ENCODE measurements at places on chromosomes 12 and 14.

- DNase-seq = no peak
Observed at GRCh38 chr12:124301084-124301654, 6.3 kb downstream of the RFLNA start.

DNA sequence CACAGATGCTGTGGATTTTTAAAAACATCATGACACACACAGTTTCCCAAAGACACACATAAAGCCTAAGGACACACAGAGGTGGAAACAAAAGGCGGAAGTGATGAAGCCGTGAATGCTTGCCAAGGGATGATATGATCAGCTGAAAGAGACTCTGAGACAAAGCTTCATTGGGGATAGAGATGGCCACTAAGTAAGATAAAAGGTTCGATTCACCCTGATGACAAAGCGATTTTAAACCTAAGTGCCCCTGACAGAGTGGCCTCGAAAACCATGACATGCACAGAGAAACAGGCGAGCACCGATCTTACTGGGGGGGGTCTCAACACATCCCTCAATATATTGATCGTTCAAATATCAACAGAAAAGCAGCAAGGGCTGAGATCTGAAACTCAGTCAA lies 20.3 kb upstream of the EIF5 start:
- DNase-seq = peak; percentile 86

GRCh38 chr12:47282206-47282605 lies 202.4 kb upstream of the AMIGO2 start:
- no peak for DNase-seq

GRCh38 chr12:101111441-101111840 lies 98.6 kb downstream of the SLC5A8 start:
- no peak for DNase-seq

DNA sequence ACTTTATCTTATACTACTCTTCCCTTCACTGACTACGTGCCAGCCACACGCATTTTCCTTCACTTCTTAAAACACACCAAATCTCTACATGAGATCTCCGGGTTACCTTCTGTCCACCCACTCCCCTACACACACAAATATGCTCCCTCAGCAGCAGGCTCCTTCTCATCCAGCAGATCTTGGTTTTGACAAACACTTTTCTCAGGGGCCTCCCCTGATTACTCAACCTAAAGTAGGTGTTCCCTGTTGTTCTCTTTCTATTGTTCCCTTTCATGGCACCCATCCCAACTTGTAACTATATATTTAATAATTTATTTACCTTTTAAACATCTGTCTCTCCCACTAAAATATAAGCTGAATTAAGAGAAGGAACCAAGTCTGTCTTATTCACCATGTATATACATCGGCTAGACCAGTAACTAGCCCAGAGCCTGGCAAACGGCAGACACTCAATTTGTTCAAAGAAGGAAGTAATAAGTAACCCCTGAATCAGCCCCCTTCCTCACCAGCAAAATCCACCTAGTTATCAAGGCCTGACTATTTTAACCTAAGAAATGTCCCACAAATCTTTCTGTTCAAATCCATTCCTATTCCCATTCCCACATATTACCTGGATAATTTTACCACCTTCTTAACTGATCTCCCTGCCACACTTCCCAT lies 2.7 kb downstream of the C2CD5 start:
- no peak for DNase-seq

- DNase-seq = no peak
Observed at GRCh38 chr14:50015716-50016115, 100.7 kb downstream of the VCPKMT start.

- DNase-seq = no peak
Observed at GRCh38 chr12:119803381-119803791, 73.7 kb downstream of the CIT start.

- no peak for DNase-seq
Observed at GRCh38 chr12:87155621-87156020, 873.6 kb downstream of the C12orf50 start.

DNA sequence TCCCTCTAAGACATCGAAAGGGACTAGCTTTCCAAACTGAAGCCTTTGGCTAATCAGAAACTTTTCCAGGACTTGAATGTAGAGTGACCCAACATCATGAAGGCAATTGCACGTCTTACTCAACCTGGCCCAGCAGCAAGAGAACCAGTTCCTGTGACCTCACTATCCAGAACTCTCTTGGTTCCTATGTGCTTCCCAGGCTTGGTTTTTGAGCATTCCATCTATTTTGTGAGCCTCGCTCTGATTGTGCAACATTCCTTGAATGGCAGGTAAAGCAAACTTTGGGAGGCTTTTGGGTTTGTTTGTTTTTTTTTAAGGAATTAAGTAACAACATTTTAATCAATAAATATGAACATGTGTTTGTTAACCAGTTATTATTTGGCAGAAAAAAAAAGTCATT lies 183.6 kb upstream of the EGLN3 start:
- DNase-seq = no peak

GRCh38 chr14:29759521-29760340 lies 167.9 kb downstream of the PRKD1 start:
- no peak for DNase-seq

- no peak for DNase-seq
Observed at GRCh38 chr12:11081987-11082386, 10.1 kb downstream of the TAS2R43 start.

DNA sequence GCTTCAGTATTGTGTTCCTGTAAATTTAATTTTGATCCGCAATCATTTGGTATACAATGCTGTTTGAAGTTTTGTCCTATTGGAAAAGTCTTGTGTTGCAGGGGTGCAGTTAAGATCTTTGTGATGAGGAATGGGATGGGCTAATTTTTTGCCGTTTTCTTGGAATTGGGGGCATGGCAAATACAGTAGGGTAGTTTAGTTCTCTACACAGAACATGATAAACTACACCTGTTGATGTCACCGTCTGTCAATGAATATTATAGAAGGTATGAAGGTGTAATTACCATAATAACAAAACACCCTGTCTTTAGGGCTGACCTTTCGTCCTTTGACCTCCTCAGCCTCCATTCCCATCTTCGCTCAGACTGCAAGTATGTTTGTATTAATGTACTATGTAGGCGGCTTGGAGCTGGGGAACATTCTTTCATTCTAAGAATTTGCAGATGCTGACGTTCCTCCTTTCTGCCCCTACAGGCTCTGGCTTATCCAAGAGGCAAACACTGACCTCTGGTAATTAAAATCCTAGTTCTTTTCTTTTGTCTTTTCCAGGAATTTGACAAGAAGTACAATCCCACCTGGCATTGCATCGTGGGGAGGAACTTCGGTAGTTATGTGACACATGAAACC lies 1.7 kb downstream of the DYNLL1 start:
- DNase-seq = no peak

GRCh38 chr14:71497645-71498086 lies 434.6 kb upstream of the RGS6 start:
- no peak for DNase-seq

DNA sequence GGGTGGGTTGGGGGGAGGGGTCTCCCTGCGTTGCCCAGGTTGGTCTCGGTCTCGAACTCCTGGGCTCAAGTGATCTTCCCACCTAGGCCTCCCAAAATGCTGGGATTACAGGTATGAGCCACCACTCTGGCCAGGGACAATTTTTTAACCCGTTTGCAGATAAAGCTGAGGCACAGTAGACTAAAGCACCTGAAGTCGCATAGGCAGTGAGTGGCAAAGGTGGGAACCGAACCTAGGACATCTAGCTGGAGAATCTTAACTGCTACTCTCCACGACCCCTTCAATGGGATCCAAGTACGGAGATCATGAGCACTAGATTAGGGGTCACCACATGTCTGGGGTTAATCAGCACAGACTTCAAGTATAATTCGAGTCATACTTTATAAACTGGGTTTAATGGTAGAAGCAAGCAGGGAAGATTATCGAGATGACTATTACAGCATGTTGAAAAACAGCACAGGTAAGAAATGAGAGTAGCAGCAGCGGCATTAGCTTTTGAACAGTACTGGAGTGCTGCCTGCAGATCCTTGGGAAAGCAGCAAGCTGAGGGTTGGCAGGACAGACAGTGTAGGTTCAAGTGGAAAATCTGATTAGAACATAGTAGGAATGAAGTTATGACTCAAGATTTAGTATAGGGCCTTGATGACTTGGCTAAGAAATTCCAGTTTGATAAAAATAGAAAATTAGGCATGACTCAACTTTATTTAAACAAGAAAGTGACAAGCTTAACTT lies 23.9 kb downstream of the NID2 start:
- peak; percentile 71 for DNase-seq

GRCh38 chr12:103547929-103548328 lies 39.1 kb upstream of the STAB2 start:
- DNase-seq = no peak

DNA sequence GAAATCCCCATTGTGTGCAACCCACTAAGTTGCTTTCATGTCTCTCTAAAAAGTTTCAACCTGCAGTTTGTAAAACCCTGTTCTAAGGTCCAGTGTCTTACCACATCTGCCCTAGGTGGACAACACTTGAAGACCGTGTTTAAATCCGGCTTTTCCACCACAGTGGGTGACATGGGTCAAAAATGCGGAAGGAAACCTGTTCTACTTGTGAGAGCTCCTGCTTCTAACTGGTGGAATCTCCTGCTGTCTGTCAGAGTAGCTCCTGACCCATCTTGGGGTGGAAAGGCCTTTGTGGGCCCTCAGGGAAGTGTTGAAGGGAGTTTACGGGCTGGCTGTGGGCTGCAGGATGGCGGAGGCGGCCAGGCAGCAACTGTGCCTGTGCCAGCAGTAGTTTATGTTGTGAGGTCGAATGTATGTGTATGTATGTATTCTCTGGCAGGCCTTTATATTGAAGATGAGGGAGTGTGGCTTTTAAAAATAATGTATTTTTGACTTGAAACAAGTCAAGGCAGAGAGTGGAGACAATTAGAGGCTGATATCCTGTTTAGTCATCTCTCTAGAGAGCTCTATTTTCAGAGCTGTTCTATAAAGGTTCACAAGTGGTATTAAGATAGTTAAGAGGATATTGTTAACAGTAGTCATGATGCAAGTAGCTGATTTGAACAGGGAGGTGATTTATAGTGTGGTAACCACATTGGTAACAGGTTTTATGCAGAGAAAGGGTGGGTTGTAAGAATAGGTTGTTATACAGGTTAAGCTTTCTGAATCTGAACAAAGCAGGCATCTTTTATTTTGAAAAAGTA lies 67.0 kb downstream of the PRKCH start:
- DNase-seq = peak; percentile 81

GRCh38 chr12:130186651-130187268 lies 24.5 kb downstream of the FZD10 start:
- DNase-seq = peak; percentile 81

DNA sequence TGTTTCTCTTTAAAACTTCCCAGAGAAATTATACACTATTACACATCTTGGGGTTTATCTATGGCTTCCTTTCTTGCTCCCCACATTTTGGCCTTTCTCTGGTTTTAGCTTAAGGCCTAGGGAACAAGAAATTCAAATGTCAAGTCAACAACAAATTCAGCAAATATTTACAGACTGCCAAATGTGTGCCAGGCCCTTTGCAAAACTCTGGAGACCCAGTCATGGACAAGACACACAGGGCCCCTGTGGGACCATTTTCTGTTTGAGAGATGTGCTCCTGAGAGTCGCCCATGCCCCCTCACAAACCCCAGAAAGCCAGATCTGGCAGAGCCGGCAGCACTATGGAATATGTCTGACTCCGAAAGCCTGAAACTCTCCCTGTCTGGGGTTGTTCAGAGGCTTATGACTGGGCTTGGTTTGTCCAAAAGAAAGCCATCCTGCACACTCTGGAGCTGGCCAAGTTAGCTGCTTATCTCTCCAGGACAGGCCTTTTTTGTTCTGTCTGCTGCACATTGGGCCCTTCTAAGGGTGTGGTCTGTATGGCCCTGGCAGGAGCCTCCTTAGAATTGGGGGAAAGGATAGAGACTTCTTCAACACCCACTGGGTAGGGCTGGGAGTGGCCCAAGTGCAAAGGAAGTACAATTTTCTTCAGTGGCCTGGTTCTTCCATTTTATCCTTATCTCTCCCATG lies 1.1 kb upstream of the KRT3 start:
- no peak for DNase-seq

DNA sequence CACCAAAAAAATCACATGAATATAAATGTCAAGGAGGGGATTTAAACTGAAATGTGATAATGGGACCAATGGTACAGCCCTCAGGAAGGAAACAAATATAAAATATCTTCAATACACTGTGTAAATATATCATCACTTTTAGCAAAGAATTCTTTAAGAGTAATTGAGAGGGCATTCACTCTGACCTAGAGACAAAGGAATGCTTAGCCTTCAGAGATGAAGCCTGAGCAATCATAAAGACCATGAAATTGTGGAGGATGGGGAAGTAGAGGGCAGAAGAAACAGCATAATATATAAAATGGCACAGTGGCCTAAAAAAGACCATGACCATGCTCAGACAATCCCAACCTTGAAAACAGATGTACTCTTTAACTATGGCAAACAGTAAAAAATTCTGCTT lies 20.4 kb downstream of the YAF2 start:
- DNase-seq = peak; percentile 5

DNA sequence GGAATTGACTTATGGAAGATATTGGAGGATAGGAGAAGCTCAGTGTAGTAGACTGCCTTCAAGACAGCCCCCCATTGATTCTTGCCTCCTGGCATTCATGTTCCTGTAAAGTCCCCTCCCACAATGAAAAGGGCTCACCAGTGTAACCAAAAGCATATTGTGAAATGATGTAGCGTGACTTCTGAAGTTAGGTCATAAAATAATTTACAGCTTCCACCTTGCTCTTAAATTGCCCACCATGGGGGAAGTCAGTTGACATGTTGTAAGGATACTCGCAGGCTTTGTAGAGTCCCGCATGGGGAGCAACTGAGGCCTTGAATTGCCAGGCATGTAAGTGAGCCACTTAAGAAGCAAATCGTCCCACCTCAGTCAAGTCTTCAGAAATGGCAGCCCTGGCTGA lies 25.1 kb downstream of the GTSF1 start:
- DNase-seq = no peak

GRCh38 chr12:75606956-75607355 lies 95.5 kb upstream of the KRR1 start:
- no peak for DNase-seq

- DNase-seq = no peak
Observed at GRCh38 chr12:46124132-46124847, 133.9 kb upstream of the SCAF11 start.

DNA sequence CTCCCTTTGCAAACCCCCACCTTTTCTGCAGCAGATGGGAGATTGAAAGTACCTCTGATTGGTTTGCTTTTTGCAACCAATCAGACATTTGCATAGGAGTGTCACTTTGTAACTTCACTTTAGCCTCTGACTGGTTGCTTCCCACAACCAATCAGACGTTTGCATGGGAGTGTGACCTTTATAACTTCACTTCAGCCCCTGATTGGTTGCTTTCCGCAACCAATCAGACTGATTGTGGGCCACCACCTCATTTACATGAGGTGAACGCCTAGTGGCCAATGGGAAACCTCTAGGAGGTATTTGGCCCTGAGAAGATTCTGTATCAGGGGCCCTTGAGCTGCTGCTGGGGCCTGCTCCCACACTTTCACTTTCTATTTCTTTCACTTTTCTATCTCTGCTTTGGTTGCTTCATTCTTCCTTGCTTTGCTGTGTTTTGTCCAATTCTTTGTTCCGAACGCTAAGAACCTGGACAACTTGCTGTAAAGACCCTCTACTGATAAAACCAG lies 106.0 kb upstream of the PRICKLE1 start:
- no peak for DNase-seq

GRCh38 chr12:54352022-54352531 lies 12.2 kb downstream of the GPR84 start:
- DNase-seq = no peak
